ENCODE measurements at places on chromosomes 5 and 9.

GRCh38 chr5:176400382-176401156 lies 12.0 kb downstream of the HIGD2A start:
- DNase-seq, result no peak

DNA sequence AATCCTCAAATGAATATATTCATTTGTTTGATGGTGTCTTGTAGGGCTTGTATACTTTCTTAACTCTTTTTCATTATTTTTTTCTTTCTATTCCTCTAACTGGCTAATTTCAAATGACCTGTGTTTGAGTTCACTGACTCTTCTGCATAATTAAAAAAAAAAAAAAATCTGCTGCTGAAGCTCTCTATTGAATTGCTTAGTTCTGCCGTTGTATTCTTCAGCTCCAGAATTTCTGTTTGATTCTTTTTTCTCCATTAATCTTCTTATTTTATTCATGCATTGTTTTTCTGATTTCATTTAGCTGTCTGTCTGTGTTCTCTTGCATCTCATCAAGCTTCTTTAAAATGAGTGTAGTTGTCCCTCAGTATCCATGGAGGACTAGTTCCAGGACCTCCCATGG lies 244.6 kb downstream of the ROR2 start:
- no peak for DNase-seq

GRCh38 chr9:87663556-87663955 lies 62.4 kb upstream of the CTSL start:
- DNase-seq, result no peak

DNA sequence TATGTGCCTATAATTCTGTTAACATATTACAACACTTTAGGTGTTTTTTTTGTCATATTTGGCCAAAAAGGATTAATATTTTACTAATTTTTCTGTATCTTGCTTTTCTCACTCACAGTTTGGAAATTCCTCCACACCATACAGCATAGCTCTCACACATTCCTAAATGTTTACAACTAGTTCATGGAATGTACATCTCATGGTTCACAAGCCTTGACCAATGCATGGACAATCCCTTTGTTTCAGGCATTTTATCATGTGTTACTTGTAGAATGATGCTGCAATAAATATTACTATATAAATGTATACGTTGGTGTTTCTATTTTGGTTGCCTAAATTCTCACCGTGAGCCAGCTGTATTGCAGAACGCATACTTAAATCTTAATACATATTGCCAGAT lies 80.5 kb upstream of the SPATA31C2 start:
- no peak for DNase-seq

- no peak for DNase-seq
Measured at GRCh38 chr9:112868461-112868860, 22.2 kb downstream of the SLC46A2 start.

- no peak for DNase-seq
Measured at GRCh38 chr5:131389096-131389868, 125.4 kb downstream of the CDC42SE2 start.

DNA sequence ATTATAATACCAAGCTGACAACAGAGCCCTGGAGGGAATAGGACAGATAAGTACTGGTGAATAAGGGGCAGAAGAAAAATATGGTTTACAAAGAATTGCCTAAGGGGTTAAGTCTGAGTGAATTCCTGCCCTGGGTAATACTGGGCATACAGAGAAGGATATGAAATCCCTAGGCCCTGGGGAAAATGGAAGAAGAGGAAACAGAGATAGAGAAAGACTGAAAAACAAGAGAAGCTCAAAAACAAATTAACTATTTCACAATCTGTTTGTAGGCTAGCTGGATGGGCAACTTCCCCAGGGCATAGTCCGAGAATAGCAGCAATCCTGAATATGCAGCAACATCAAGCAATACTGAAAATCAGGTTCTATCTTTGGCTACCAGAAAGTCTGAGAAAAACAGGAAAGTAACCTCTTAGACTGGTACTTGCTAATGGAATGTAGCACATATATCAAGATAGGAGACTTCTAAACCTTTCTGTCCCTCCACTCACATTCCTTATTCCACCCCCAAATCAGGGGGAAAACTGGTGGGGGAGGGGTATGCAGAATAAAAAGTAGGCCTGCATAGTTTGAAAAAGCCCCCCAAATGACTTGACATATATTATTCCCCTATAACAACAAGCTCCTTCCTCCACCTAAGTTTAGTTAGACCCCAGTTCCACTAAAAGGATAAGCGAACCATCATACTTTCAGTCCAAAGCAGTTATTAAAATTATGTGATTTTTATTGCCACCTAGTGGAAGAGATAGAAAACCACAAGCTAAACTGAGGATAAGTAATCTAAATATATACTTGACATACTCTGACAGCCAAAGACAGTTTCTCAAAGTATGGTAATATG lies 20.6 kb downstream of the SLC38A9 start:
- DNase-seq, result no peak

DNA sequence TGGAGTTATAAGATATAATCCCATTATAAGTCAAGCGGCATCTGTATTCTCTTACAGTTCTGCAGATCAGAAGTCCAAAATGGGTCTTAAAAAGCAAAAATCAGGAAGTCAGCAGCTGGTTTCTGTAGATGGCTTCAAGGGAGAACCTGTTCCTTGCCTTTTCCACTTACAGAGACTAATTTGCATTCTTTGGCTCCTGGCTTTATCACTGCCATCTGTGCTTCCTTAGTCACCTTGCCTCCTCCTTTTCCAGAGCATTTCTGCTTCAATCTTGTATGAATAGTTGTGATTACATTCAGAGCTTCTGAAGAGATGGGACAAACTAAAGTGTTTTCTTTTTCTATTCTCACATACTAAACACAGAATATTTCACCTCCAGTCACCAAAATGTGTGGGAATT lies 647.3 kb upstream of the GRAMD2B start:
- DNase-seq, result no peak

DNA sequence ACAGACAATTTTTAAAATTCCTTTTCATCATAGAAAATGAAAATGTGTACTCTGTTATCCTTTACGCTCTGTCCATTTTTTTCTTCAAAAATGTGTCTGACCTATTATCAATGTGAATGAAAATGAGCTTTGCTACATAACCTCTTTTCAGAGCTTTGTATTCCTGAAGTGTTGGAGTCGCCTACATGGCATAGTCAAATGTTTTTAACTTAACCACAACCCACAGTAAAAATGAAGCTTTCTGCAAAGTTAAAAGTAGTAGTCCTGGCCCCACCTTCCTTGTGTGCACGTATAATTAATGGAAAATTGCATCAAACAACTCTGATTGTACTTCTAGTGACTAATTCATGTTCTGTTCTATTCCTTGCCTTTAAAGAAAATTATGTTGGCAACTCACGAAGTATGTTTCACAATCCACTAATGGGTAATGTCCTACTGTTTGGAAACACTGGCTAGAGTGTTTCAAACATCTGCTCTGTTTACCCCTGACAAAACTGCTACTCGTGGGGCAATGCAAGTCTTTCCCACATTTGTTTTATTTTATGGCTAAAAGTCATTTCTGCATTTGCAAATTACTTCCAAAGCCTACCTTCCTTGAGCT lies 18.6 kb upstream of the PSAT1 start:
- DNase-seq, result no peak

DNA sequence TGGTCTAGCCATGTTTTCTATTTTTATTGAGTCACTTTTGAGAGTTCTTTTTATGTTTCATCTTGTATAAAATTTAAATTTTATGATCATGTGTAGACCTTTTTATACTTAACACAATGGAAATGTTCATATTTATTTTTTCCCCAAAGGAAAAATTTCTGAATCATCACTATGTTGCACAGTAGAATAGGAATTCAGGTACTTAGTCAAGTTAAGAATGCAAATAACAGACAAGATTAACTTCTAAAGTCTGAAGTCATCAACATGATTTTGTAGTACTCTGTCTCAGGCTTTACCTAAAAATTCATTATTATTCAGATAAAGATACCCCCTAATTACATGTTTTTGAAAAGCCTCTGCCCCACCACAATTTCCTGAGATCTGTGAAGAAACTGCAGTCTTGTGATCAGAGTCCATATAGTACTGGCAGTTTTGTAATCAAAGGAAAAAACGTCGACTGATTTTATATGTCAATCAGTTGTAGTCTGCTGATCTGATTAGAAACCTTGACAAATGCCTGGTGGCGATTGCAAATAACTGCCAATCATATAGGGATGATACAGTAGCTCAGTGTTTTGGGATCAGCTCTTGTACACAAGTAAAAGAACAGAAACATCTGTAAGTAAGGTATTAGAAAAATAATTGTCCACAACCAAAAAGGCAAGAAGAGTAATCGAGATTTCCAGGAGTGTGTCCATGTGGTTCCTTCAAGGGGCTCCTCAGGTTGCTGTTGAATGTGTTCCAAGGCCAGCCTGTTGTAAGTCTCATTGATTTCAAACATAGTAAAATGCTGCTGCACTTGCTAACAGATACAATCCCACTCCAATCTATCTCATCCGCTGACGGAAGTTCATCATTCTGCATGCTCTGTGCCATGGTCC lies 352.4 kb downstream of the ARRDC3 start:
- DNase-seq, result no peak

- DNase-seq, result no peak
Measured at GRCh38 chr5:97400537-97400936, 217.5 kb upstream of the RIOK2 start.

- no peak for DNase-seq
Measured at GRCh38 chr9:30198463-30199309, 2185.8 kb upstream of the ACO1 start.

DNA sequence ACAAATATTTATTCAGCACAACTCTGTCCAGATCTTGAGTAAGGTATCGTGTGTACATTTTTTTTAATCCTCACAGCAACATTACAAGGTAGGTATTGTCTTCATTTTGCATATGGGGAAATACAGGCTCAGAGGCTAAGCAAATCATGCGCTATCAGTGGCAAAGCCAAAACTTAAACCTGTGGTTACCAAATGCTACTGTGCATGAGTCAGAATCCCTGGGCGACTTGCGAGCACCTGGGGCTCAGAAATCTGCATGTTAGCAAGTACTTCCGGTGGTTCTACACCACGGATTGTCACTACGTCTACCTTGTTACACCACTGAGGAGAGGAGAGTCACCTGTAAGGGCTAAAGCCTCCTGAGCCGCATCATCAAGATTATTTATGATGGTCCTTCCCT lies 21.3 kb downstream of the C5orf58 start:
- DNase-seq, result no peak

- DNase-seq, result no peak
Measured at GRCh38 chr9:70468291-70468690, 53.8 kb upstream of the KLF9 start.

DNA sequence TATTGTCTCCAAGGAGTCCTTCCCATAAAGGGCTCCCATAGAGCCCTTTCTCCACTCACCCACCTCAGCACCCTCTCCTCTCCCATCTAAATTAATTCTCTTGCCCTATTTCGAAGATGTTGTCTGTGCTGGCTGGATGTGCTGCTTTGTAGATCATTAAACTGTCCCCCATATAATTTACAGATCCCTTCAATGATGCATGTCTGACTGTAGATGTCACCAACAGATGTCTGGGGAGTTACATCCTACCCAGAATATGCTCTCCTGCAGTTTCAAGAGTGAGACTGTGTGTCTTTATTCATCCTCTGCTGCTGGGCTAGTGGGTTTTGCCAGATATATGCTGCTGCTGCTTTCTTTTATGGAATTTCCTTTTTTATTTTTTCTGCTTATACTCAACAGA lies 351.2 kb downstream of the MLLT3 start:
- no peak for DNase-seq

DNA sequence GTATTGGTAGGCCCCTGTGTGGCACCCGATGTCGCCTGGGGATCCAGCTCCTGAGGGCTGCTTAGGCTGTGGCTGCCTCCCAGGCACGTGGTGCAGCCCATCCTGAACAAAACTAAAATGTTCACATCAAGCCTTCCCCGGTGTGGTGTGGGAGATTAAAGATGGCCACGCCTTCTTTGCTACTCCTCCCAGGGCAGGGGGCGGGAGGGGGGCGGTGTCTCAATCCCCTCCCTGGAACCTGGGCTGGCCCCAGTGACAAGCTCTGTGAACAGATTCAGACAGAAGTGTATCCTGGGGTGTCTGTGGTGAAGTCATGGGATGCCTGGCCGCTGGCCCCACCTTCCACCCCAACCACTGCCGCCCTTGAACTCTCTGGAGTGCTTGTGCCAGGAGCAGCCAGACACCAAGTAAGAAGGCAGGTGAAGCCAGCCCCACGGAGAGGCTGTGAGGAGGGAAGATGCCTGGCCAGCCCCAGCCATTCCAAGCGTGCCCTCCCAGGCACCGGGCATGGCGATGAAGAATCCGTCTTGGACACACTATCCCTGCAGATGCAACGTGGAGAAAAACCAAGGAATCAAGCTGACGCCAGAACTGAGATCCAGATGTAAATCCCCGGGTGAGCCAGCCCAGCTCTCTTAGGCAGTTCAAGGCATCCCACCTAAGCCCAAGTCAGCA lies 75.8 kb downstream of the AK8 start:
- no peak for DNase-seq

- DNase-seq, result no peak
Measured at GRCh38 chr9:122204055-122204454, 24.7 kb downstream of the LHX6 start.

GRCh38 chr5:64165500-64166200 lies at the start of gene RNF180:
TSS of gene RNF180 (plus strand) at chr5:64165843. CDS start at chr5:64200808, 34,965 bp downstream.
- DNase-seq, result no peak

- DNase-seq, result no peak
Measured at GRCh38 chr5:87151547-87151946, 116.1 kb upstream of the RASA1 start.

- no peak for DNase-seq
Measured at GRCh38 chr5:34030048-34030447, 13.0 kb downstream of the C1QTNF3 start.

- DNase-seq, result no peak
Measured at GRCh38 chr9:100426189-100426529, 784 bp upstream of the MSANTD3 start.

- no peak for DNase-seq
Measured at GRCh38 chr5:173327084-173327947, 898 bp downstream of the STC2 start.

DNA sequence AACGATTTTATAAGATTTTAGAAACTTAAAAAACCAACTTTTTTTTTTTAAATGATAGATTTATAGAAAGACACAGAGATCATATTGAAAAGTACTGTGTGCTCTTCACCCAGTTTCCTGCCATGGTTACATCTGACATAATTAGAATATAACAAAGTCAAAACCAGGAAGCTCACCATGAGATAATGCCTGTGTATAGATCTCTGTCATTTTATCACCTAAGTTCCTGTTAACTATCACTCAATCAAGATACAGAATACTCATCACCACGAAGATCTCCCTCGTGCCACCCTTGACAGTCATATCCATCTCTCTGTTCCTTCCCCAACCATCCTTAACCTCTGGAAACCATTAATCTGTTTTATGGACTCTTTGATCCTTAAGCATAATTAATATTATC lies 39.1 kb downstream of the POC5 start:
- DNase-seq, result no peak

GRCh38 chr9:92754091-92754745 lies 10.4 kb downstream of the BICD2 start:
- DNase-seq, result no peak
